Activated T-cell treated with anti-CD3 and anti-CD28 coated beads, Interleukin-2, amount 50 U/mL, for 4 hours (primary cell): ENCODE measurements at places on chromosomes 1 and 21. TPM values are rescaled to one million over a fixed set of nuclear protein-coding genes. Genes with fewer than 3 reads are reported as not detected.
A peak's percentile ranks its signal among the peaks of the same experiment; 100 is the strongest.

- DNase-seq, result peak; percentile 78
Observed at GRCh38 chr1:155978325-155978972, at the start of gene ARHGEF2. ARHGEF2 (minus strand) TSS chr1:155978547; CDS start chr1:155978427, 120 bp downstream.

DNA sequence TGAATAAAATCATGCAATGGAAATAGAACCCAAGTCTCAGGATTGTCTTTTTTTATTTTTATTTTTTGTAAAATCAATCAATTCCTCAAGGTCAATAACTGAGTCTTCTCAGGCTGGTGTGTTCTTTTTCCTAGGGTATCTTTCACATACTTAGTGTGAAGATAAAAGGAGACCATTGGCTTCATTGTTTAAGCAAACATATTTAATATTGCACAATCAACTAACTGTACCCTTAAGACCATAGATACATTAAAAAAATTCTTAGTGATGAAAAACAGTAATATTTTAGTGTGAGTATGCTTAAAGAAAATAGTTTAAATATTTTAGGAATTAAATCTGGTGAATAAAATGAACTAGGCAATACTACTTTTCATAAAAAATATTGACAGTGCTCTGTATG, 31.4 kb downstream of the PDE4B start:
- no peak for DNase-seq

- no peak for DNase-seq
Observed at GRCh38 chr1:240737298-240737697, 125.3 kb upstream of the GREM2 start.

Gene RXFP4
- not detected for total RNA-seq

Gene GPR37L1
- not detected for total RNA-seq

Gene LCE1D
- not detected for total RNA-seq

Gene NCMAP
- total RNA-seq, result not detected
